ENCODE measurements at places on chromosomes 12 and 14.

DNA sequence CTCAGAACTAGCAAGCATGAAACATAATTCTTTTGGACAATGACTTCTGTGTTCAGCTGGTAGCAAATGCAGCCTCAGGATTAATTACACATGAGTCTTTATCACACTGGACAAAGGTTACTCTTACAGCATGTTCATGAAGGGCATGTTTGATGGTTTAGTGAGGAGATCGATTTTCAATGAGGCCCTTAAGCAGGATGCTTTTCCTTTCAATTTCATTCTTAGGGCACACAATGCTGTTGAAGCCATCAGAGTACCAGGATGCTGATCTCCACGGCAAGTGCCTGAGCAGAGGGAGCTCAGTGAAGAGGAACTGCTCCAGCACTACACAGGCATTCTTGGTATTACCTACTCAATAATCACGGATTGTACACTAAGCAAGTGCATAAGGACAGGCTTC lies 542.0 kb downstream of the SNAPC1 start:
- DNase-seq: no peak

GRCh38 chr12:13631873-13632272 lies 349.5 kb downstream of the GRIN2B start:
- DNase-seq: no peak

DNA sequence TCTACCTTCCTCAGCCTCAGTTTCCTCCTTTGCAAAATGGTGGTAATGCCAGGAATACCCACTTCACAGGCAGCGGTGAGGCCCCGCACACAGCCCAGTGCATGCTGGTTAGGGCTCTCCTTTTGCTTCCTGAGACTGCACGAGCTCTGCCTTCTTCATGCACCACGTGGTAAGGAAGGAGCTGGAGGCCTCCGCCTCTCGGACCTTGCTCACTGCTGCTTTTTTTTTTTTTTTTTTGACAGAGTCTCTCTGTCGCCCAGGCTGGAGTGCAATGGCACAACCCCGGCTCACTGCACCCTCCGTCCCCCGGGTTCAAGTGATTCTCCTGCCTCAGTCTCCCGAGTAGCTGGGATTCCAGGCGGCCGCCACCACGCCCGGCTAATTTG lies 18.1 kb downstream of the TAMALIN start:
- no peak for DNase-seq

GRCh38 chr14:41666301-41666700 lies 59.6 kb downstream of the LRFN5 start:
- no peak for DNase-seq

DNA sequence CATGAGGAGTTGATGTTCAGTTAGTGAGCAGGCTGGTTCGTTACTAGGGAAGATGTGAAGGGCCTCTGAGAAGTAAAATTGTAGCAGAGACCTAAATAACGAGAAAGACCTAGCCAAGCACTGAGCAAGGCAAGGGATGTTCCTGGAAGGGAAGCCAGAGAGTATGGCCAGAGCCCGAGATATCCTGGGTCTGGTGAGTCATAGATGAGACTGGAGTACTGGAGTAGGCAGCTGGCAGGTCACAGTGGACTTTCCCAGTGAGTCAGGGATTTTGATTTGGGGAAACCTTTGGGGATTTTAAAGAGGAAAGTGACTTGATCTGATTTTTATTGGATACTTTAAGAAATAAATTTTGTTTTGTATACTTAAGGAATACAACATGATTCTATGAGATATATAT lies 369.0 kb downstream of the DIO2 start:
- peak; percentile 69 for DNase-seq

GRCh38 chr12:25914551-25914950 lies 43.9 kb upstream of the RASSF8 start:
- DNase-seq: no peak

- DNase-seq: no peak
These were observed 4.0 kb downstream of the RASAL1 start for GRCh38 chr12:113131556-113131955.

DNA sequence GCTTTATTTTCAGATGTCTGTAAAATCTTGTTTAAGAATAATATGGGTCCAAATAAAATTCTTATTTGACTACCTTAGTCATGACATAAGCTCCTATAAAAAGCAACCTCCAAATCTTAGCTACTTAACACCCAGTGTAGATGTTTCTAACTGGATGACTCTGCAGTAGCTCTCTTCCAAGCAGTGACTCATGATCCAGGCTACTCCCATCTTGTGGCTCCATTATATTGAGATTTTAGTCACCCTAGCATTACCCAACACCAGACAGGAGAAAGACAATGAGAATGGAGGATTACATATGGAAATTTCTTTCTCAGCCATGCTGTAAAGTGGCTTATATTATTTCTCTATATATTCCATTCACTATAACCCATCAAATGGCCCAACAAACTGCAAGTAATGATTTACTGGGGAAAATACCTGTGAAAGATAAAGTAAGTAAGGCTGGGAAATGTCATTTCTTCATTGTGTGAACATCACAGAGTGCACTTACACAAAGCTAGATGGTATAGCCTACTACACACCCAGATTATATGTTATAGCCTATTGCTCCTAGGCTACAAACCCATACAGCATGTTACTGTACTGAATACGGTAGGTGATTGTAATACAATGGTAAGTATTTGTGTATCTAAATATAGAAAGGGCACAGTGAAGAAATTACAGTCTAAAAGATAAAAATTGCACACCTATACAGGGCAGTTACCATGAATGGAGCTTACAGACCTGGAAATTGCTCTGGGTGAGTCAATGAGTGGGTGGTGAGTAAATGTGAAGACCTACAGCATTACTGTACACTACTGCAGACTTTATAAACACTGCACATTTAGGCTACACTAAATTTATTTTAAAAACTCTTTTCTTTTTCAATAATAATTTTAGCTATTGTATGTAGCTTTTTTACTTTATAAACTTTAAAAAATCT lies 163.2 kb downstream of the DYRK2 start:
- DNase-seq: peak; percentile 37

- peak; percentile 10 for DNase-seq
These were observed 62.0 kb downstream of the NDUFA12 start for GRCh38 chr12:94941440-94941862.

- DNase-seq: peak; percentile 52
These were observed 86.9 kb upstream of the IGF1 start for GRCh38 chr12:102567031-102567985.

GRCh38 chr12:91423693-91424050 lies 241.1 kb upstream of the DCN start:
- no peak for DNase-seq
